ENCODE measurements at places on chromosomes 7 and 10.

- no peak for DNase-seq
Observed at GRCh38 chr7:25105911-25106310, 19.1 kb downstream of the CYCS start.

- DNase-seq = no peak
Observed at GRCh38 chr10:26624006-26624405, 73.5 kb upstream of the PDSS1 start.

- no peak for DNase-seq
Observed at GRCh38 chr7:128352636-128353035, 8.9 kb downstream of the PRRT4 start.

DNA sequence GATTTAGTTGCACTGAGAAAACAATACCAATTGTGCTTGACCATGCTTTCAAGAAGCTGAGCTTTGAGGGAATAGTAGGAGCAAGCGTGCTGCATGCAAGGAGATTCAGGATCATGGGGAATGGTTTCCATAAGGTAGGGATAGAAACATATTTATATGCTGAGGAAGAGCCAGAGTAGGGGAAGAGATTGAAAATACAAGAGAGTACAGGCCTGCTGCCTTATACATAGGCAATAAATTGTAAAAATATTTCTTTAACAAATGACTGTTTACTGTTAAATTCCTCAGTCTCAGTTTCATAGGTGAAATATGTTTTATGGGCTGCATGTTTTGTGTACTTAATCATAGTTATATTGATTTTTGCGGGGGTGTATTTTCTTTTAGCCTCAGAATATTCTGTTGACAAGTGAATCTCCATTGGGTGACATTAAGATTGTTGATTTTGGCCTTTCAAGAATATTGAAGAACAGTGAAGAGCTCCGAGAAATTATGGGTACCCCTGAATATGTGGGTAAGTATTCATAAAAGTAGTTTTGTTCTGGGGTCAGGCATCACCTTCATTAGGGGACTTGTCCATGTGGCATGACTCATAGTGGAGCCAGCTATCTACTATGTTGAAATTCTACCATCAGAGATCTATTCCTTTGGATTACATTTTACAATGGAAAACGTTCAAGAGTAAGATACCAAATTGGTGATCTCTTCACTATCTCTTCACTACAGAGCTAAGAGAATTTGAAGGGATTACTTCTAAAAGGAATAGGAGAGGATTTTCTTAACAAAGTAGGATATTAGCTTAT, 36.5 kb downstream of the STK17A start:
- no peak for DNase-seq

DNA sequence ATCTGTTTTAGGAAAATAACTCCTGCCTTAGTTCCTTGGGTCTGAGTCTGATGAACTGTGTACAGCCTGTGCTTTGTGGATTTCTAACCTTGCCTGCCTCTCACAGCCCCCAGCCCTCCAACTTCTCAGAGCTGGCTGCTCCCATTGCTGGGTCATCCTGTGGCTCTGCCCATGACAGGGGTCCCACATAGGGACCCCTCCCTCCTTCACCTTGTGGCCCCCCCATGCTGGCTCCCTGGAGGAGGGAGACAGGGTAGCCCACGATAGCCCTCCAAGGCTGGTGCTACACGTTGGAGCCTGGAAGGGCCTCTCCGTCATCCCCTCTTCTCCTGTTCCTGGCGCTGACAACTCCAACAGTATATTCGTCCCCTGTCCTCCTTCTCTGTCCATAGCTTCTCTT, 2.8 kb upstream of the DENND2A start:
- DNase-seq = no peak

DNA sequence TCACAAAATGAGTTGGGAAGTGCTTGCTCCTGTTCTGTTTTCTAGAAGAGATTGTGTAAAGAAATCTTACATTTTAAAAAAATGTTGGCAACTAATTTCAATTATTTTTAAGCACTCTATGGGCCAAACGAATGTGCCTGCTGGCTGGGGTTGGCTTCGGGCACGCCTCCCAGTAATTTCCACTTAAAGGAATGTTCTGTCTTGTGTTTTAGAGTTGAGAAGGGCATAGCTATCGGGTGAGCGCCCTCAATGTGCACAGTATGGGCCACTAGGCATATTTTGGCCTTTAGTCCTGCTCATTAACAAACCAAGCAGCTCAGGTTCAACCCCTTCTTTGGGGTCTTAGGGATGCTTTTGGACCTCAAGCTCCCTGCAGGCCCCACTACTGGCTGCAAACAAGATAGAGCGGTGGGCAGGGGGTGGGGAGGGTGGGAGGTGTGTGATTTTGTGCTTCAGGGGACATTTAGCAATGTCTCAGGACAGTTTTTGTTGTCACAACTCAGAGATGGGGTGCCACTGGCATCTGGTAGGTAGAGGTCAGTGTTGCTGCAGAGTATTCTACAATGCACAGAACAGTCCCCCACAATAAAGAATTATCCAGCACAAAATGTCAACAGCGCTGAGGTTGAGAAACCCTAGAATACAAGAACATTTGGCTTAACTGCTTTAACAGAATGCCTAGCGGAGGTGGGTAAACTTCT, 40.7 kb downstream of the TACC2 start:
- no peak for DNase-seq

- no peak for DNase-seq
Observed at GRCh38 chr10:23341004-23341403, 3.6 kb downstream of the C10orf67 start.

DNA sequence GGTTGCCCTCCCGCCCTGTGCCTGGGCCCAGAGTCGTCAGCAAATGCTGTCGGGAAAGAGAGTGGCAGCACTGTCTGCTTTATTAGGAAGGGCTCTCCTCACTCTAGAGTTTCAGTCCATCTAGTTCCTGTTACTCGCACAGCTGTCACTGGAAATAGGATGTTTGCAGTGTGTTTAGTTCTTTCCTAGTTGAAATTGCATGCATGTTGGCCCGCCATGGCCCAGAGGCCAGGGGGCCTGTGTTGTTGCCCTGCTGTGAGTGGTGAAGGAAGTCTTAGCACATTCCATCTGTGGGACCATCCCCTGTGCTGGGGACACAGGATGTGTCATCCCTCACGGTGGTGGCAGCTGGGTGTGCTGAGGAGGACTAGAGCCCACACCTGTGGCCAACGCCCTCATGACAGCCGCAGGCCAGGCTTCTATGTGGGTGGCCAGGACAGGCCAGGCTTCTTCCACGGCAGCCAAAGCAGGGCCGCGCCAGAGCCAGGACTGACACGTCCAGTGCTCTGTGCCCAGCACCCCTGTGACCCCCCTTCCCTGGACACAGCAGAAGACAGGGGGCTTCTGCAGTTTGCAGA, 45.4 kb downstream of the ZNF467 start:
- no peak for DNase-seq

- DNase-seq = no peak
Observed at GRCh38 chr10:116691635-116692034, 50.7 kb downstream of the HSPA12A start.

DNA sequence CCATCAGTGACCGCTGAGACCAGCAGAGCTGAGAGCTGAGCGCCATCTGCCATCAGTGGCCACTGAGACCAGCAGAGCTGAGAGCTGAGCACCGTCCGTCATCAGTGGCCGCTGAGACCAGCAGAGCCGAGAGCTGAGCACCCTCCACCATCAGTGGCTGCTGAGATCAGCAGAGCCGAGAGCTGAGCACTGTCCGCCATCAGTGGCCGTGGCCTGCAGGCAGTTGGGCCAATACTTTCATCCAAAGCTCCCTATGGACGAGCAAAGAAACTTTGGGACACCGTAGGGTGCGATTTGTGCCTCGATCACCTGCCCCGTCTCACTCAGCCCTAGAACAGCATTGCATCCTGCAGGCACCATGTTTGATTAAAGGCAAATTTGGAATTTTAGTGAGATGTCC, 265.8 kb downstream of the DNAJB6 start:
- no peak for DNase-seq

DNA sequence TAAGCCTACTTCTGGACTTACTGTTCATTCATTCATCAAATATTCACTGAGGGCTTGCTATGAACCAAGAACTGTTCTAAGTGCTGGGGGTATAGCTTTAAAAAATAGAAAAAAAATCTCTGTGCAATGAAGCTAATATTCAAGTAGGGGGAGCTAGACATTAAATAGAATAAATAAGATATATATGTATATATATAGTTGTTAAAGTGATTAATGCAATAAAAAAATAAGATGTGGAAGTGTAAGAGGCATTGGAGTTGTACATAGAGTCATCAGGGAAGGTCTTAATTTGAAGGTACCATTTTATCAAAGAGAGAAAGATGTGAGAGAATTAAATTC, 181.2 kb upstream of the AGR3 start:
- no peak for DNase-seq

GRCh38 chr7:92496876-92497275, 19.1 kb upstream of the ERVW-1 start:
- no peak for DNase-seq

DNA sequence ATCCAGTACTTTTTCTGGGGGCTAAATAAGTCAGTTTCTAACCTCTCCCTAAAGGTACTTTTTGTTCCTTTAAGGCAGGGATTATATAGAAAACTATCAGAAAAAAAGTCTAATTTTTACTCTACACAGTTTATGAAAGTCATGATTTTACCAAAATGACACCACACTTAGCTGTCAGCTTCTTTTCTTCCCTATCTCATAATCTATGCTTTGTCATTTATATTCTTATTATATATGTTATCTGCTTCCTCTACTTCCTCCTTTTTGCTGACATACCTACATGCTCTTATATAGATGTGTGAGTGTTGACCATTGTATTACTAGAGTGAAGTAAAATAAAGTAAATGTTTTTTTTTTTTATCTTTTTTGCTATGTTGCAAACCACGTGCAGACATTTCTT, 203.9 kb upstream of the CHRM2 start:
- DNase-seq = no peak

- no peak for DNase-seq
Observed at GRCh38 chr10:62511656-62512055, 137.5 kb downstream of the ZNF365 start.

DNA sequence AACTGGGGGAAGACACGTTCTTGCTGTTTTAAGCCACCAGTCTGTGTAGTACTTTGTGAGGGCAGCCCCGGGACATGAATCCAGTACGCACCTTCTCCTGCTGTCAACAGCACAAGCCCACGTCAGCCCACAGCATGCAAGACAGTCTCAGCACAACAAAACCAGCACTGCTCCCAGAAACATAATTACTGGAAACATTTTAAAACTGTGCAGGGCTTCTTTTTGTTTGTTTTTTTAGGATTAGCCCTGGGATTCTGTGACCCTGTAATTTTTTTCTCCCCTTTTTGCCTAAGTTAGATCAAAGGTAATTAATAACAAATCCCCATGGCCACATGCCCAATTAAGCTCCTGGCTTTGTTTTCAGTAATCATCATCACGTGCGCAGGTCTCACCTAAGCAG, 87.5 kb downstream of the VOPP1 start:
- DNase-seq = no peak

- no peak for DNase-seq
Observed at GRCh38 chr7:50978633-50979215, 196.0 kb upstream of the GRB10 start.

GRCh38 chr7:80641548-80641947, 3.1 kb downstream of the CD36 start:
- DNase-seq = no peak

DNA sequence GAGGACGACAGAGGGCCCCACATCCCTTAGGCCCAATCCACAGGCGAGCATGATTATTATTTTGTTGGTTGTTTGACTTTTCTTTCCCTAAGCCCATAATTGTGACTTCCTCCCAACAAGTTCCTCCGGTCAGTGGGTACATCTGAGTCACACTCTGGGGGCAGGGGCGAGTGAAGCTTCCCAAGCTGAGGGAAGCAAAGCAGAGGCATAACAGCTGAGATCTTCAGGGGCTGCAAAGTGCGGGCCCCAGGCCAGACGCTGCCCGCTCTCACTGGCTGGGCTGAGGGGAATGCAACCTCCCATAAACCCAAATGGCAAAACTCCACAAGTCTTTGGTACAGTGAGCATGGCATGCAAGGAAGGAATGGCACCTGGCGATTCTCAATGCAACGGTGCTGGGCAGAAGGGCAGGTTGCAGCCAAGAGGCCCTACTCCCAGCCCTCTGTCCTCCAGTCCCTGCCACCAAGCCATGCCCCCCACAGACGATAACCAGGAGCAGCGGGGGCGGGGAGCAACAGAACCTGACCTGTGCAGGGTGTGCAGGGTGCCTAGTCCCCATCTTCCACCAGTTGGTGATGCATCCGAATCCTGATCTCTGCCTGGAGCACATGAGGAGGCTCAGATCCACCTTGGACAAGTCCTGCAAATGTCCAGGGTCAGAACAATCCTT, 25.3 kb downstream of the TNS3 start:
- no peak for DNase-seq

DNA sequence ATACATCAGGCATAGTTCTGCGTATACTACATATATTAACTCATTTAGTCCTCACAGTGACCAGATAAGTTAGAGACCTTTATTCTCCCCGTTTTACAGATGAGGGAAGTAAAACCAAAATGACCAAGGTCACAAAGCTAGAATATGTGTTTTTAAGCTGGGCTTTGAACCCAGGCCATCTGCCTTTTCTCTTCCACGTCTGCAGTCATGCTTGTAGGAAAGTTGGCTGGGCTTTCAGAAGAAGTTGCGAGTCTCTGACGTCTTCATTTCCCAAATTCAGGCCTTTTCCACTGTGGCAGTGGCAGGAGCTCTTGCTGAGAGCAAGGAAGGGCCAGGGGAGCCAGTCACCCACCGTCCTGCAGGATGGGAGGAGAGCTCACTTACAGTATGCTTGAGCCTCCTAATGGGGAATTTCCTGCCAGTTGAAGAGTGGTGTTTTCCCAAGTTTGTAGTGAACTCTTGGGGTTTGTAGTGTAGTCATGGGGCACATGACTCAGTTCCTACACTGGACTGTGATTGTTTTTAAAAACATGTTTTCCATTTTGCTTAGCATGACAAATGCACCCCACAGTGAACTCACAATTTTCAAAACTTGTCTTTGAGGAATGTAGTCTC, 34.2 kb downstream of the CYP17A1 start:
- no peak for DNase-seq

GRCh38 chr7:111408724-111409123, 153.6 kb downstream of the IMMP2L start:
- DNase-seq = no peak

DNA sequence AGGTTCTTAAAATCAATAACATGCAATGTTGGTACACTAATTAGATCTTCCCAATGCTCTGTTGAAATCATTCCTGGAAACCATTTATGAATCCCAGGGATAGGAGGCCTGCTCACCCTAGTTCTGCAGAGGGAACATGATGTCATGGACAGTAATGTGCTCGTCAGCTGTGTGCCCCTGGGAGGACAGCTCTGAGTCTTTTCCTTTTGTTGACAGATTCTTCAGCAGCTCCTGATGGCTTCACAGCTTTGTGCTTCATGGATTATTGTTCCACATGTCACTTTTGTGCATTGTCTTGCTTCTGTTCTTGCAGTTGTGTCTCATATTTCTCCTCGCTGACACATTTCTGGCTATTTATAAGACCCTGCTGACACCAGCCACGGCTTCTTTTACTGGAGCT, 367.5 kb downstream of the CCSER2 start:
- no peak for DNase-seq

All from SIG-M5 (cell line).